ENCODE measurements at places on chromosomes 6 and 20. TPM values are rescaled to one million over a fixed set of nuclear protein-coding genes. Genes with fewer than 3 reads are reported as not detected.

The LY6G6C gene
- not detected for total RNA-seq

The CLDN20 gene
- not detected for total RNA-seq

GRCh38 chr6:52671676-52672075, 763 bp downstream of the TMEM14A start:
- H3K36me3 ChIP-seq: peaks cover 5% of the 10 kb centered on the region
- DNase-seq: no peak
- H3K27me3 ChIP-seq: no peaks in the 10 kb centered on the region
- no peak overlapping the region for H3K27ac ChIP-seq

- H3K27me3 ChIP-seq: no peaks in the 10 kb centered on the region
- peak; percentile 83 for DNase-seq
- H3K4me1 ChIP-seq: no peaks in the 10 kb centered on the region
- H3K4me3 ChIP-seq: no peak overlapping the region
These were observed 123.8 kb downstream of the TAF4 start for GRCh38 chr20:61941721-61942405.

GRCh38 chr20:51419231-51419630, 123.3 kb downstream of the NFATC2 start:
- H3K4me1 ChIP-seq: peaks cover 21% of the 10 kb centered on the region
- no peaks in the 10 kb centered on the region for H3K36me3 ChIP-seq
- H3K27me3 ChIP-seq: no peaks in the 10 kb centered on the region
- no peak overlapping the region for H3K4me3 ChIP-seq
- H3K27ac ChIP-seq: no peak overlapping the region

DNA sequence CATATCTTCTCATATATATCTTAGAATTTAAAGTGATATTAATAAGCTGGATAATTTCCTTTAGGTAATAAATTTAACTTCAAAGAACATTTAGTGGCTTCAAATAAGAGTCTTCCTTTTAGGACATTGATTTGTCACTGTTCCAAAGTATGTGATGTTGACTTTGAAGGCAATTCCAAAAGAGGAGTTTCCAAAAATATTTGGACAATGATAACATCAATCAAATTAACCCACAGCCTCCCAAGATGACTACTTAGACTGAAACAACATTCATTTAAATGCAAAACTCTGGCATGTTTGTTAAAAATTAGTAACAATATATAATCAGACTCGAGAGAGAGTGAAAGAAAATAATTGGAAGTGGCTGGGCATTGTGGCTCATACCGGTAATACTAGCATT, 211.1 kb downstream of the OGFRL1 start:
- no peak for DNase-seq
- H3K4me3 ChIP-seq: no peak overlapping the region
- H3K27me3 ChIP-seq: no peaks in the 10 kb centered on the region
- H3K36me3 ChIP-seq: no peaks in the 10 kb centered on the region
- no peak overlapping the region for H3K27ac ChIP-seq

The GABBR1 gene
- total RNA-seq: 62.4 TPM

GRCh38 chr20:52948491-52948890, 23.7 kb upstream of the TSHZ2 start:
- no peaks in the 10 kb centered on the region for H3K27me3 ChIP-seq
- H3K36me3 ChIP-seq: no peaks in the 10 kb centered on the region
- no peak overlapping the region for H3K27ac ChIP-seq
- no peak overlapping the region for H3K4me3 ChIP-seq

The CNPY3 gene
- 41.0 TPM for total RNA-seq

DNA sequence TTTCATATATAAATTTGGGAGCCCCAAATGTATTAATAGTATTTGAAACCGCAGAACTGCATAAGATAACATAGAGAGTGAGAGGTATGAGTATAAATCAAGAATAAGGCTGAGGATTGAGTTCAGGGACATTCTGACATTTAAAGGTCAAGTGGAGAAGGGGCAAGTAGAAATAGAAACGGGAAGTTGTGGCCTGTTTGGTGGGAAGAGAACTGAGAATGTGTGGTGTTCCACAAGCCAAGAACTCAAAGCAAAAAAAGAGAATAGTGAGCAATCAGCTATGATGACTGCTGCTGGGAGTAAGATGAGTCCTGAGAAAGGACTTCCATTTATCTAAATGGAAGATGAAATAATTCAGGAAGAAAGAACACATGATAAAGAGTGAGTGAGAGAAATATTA, 418.4 kb downstream of the CD109 start:
- DNase-seq: no peak
- no peak overlapping the region for H3K4me3 ChIP-seq
- peaks cover 3% of the 10 kb centered on the region for H3K4me1 ChIP-seq

GRCh38 chr6:169895926-169896761, 144.7 kb downstream of the ERMARD start:
- H3K4me1 ChIP-seq: no peaks in the 10 kb centered on the region
- DNase-seq: no peak
- H3K36me3 ChIP-seq: no peaks in the 10 kb centered on the region
- peaks cover 3% of the 10 kb centered on the region for H3K27me3 ChIP-seq

DNA sequence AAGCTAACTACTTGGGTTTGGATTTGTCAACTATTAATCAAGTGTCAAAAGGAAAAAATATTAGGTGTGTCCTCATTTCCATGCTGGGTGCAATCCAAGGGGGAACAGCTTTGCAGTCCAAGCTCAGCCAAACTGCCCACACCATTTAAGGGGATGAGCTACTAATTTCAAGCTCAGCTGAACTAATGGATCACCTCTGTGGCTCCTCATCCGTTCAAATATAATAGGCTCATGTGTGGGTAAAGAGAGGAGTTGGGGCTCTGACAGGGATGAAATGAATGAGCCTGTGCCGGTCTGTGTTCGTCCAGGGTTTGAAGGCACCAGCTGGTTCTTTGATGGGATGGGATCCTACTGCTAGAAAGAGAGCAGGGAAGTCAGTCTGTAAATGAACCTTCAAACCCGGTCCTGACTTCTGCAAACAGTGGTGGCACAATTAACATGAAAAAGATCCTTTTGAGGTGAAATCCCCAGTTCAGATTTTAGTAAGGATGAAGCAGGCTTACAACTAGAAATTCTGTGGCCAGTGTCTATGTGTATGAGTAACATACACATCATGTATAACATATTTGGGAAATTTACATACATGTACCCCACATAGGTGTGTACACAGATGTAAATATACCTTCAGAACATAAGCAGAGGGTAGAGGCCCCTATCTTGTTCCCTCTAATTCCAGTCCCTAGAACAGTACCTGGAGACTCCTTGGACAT, 41.9 kb downstream of the TTI1 start:
- H3K36me3 ChIP-seq: peaks cover 6% of the 10 kb centered on the region
- peak overlapping the region; percentile 30 for H3K27ac ChIP-seq
- no peak overlapping the region for H3K4me3 ChIP-seq
- DNase-seq: no peak
- H3K4me1 ChIP-seq: peaks cover 78% of the 10 kb centered on the region

The LY86 gene
- not detected for total RNA-seq

GRCh38 chr6:166025149-166025898, 142.3 kb downstream of the TBXT start:
- no peaks in the 10 kb centered on the region for H3K27me3 ChIP-seq
- peak overlapping the region; percentile 83 for H3K27ac ChIP-seq
- DNase-seq: no peak
- no peak overlapping the region for H3K4me3 ChIP-seq

DNA sequence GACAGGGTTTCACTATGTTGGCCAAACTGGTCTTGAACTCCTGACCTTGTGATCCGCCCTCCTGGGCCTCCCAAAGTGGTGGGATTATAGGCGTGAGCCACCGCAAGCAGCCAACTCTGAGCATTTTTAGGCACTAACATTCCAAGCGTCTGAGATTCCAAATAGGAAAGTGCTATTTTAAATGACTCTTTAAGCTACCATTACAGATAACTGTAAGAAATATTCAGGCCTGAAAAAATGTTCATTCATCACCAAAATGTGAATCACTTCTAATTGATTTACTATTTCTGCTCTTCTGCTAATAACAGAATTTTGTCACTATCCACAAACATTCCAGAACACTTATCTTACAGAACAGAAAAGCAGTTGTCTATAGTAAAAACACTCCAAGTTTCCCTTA, 106.5 kb downstream of the BACH2 start:
- DNase-seq: no peak
- no peak overlapping the region for H3K4me3 ChIP-seq
- no peaks in the 10 kb centered on the region for H3K36me3 ChIP-seq
- no peaks in the 10 kb centered on the region for H3K27me3 ChIP-seq

DNA sequence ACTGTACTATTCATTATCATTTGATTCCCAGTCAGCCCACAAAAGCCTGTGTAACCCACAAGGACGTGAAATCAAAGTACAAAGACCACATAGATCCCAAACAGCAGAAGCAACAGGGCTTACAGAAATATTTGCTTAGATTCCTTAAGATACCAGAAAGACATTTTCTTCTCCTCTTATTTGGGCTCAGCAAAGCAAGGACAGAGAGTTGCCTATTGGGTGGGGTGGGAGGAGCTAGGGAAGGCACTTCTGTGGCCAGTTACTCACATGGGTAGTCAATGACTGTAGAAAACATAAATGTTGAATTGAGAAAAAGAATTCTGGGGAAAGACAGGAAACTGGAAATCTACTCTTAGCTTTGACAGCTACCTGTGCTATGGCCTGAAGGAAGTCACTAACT, 19.8 kb downstream of the PDE7B start:
- H3K36me3 ChIP-seq: no peaks in the 10 kb centered on the region
- H3K4me1 ChIP-seq: peaks cover 19% of the 10 kb centered on the region
- H3K27me3 ChIP-seq: no peaks in the 10 kb centered on the region
- DNase-seq: no peak

GRCh38 chr6:1383729-1384548, 5.4 kb upstream of the FOXF2 start:
- no peaks in the 10 kb centered on the region for H3K36me3 ChIP-seq
- peaks cover 71% of the 10 kb centered on the region for H3K27me3 ChIP-seq
- H3K4me3 ChIP-seq: peak overlapping the region; percentile 9
- H3K4me1 ChIP-seq: peaks cover 27% of the 10 kb centered on the region
- DNase-seq: no peak

The MAFB gene
- total RNA-seq: 3.0 TPM

- no peak overlapping the region for H3K27ac ChIP-seq
- peaks cover 12% of the 10 kb centered on the region for H3K27me3 ChIP-seq
- H3K36me3 ChIP-seq: no peaks in the 10 kb centered on the region
- H3K4me1 ChIP-seq: peaks cover 7% of the 10 kb centered on the region
- DNase-seq: no peak
- H3K4me3 ChIP-seq: peak overlapping the region; percentile 85
These were observed 157.8 kb downstream of the OR2B2 start for GRCh38 chr6:27754408-27754782.

The TRIM31 gene
- not detected for total RNA-seq

The USP49 gene
- 5.2 TPM for total RNA-seq

GRCh38 chr6:133705731-133706130, 183.2 kb upstream of the TCF21 start:
- H3K4me1 ChIP-seq: peaks cover 42% of the 10 kb centered on the region
- no peaks in the 10 kb centered on the region for H3K27me3 ChIP-seq
- no peaks in the 10 kb centered on the region for H3K36me3 ChIP-seq
- H3K4me3 ChIP-seq: no peak overlapping the region

DNA sequence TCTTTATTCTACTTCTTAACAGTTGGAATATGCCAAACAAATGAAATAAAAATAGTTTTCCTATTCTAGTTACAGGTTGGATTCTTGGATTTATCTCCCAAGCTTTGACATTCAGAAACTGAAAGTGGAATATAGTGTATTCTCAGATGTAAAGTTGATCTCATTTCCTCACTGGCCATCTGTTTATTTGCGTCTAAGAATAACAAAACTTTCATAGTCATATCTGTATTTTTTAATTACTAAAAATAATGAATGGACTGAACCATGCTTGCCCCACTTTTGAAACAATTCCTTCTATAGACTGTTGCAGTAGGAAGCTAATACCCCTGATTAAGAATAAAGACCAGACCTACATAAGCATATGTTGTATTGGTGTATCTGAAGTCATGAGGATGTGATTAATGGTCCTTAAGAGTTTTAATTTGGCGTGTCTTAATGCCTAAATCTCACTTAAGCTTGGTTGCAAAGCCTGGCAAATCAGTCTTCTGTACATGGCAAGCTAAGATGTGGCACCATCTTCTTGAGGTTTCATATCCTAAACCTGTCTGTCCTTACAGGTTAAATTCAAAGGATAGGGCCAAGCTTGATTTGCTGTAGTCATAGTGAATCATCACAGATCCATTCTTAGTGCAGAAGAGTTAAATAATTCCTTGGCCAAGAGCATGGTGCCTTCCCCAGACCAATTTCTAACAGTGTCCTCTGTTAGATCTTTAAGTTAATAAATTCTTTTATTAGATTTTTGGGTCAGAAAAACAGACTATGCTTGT, 58.9 kb downstream of the FOXO3 start:
- H3K27me3 ChIP-seq: no peaks in the 10 kb centered on the region
- H3K27ac ChIP-seq: no peak overlapping the region
- no peak for DNase-seq

GRCh38 chr6:168037856-168038255, 40.4 kb downstream of the KIF25 start:
- no peak overlapping the region for H3K4me3 ChIP-seq
- peaks cover 18% of the 10 kb centered on the region for H3K4me1 ChIP-seq
- DNase-seq: no peak
- H3K36me3 ChIP-seq: no peaks in the 10 kb centered on the region

The HLA-DMB gene
- total RNA-seq: not detected

The PSORS1C1 gene
- 4.2 TPM for total RNA-seq

DNA sequence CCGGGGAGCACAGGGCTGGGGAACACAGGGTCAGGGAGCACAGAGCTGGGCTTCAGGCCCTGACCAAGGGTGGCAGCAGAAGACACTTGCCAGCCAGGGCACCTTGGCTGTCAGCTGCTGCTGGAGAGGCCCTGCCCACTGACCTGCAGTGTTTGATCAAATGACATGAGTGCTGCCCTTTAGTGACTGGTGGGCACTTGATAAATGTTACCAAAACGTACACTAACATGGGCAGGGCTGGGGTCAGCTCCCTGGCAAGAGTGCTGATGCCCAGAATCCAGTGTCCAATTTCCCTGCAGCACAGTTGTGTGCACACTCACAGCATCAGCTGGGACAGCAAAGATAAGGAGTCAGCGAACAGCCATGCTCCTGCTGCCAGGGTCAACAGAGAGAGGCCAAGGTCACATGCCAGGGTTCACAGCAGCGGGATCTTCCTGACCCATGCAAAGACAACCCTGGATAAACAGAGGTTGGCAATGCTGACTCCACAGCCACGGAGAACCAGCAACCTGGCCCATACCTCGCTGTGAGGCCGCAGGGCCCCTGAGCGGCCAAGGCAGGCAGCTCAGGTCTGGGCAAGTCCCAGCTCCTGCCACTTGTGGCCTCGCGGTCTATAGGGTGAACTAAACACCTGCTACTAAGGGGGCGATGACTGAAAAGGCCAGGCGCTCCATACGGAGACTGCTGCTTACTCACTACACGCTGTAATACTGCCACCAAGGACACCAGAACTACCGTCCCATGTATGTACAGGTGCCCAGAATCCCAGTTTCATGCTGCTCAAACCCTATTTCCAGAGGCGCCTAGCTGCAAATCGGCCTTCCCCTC, 46.3 kb downstream of the NINL start:
- H3K36me3 ChIP-seq: no peaks in the 10 kb centered on the region
- no peak overlapping the region for H3K4me3 ChIP-seq
- DNase-seq: no peak
- H3K27ac ChIP-seq: no peak overlapping the region
- peaks cover 20% of the 10 kb centered on the region for H3K4me1 ChIP-seq
- no peaks in the 10 kb centered on the region for H3K27me3 ChIP-seq

The CRISP3 gene
- total RNA-seq: not detected

All from chondrocyte (in vitro differentiated cells).